ENCODE measurements at places on chromosomes 4 and X.

DNA sequence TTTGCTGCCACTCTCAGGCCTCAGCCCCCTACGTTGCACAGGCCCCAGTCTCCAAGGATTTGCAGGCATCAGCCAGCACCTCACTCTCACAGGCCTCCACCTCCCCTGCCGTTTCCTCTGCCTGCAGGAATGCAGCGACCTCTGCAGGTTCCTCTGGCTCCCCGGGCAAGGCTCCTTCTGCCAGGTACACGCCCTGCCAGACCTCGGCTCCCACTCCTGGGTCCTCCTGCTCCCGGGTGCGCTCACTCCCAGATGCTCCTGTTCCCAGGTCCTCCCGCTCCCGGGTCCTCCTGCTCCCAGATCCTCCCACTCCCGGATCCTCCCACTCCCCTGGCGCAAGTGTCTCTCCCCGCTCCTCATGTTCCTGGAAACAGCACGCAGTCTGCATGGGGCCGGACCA lies 144.4 kb upstream of the RADX start:
- DNase-seq = no peak

DNA sequence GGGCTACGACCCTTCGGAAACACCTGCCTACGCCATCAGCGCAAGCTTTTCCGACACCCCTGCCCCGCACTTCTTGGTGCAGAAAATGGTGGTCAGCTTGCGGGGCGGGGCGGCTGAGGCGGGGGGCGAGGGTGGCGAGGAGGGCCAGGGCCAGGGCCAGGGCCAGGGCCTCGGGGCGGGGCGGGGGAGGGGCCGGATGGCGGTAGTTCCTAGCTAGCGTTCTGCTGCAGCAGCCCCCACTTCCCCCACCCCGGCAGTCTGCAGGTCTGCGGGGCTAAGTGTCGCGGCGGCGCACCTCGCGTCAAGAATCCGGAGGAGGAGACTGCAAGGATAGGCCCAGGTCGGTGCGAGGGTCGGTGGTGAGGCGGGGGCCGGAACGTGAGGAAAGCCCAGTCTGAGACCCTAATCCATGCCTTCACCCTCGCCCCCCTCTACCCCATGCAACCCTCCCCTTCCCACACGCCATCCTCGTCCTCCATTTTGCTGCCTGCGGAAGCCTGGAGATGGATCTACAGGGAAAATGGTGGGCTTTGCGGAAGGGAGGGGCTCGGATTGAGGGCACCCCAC lies 600 bp downstream of the BEX4 start:
- DNase-seq = peak; percentile 20

- no peak for DNase-seq
Measured at GRCh38 chr4:68359508-68359907, 9.6 kb upstream of the YTHDC1 start.

DNA sequence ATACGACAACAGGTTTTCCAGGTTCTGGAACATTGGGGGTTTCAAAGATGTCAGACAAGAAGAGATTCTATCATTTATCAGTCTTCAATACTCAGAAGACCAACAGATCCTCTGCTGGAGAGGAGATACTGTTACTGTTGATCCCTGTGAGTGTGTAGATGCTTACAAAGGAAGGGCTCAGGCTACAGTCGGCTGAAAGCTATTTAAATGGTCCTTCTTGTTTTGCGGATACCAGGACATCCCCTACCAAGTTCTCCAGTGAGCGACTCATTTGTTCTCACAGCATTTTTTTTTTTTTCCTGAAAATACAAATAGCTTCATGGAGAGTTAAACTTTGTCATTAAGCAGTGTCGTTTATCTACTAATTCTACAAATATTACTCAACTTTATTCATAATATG lies 201.6 kb downstream of the CAMK2D start:
- no peak for DNase-seq

DNA sequence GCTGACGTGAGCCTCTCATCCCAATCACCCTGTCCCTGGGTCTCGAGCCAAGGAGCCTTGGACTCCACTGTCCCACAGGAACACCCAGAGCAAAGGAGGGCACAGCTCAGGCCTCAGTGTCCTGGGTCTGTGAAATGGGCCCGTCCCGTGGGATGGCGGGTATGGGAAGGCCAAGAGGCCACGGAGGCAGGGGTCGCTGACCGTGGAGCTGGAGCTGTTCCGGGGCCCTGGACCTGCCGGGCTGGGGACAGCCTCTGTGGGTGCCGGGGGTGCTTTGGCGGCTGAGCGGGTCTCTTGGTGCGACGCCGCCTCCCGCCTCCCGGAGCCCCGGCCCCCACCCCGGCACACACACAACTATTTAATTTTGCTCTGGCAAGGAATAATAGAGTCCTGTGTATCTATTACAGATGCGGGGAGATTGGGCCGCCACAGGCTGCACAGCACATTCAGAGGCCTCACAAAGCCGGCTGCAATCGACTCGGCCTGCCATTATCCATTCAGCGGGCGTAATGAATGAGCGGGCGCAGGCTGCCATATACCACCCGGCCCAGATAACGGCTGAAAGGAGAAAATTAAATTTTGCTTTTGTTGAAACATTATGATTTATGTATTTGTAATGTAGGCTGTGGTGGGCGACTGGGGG lies 83.9 kb upstream of the NKX1-1 start:
- DNase-seq = no peak

DNA sequence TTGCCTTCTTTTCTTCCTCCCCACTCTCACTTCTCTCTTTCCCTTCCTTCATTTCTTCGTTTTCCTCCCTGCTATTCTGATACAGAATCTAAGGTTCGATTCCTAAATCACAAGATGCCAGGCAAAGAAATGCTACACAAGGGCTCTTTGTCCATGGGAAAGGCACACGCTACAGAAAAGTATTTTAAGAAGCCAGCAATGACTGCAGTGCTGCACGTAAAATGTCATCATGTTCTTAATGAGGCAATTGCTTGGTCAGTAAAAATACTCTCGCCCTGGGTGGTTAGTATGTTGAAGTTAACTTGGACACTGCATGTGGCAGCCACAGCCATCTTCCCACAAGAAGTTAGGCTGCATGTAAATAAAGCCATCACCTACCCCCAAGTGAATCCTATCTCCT lies 178.4 kb downstream of the DHX15 start:
- no peak for DNase-seq

DNA sequence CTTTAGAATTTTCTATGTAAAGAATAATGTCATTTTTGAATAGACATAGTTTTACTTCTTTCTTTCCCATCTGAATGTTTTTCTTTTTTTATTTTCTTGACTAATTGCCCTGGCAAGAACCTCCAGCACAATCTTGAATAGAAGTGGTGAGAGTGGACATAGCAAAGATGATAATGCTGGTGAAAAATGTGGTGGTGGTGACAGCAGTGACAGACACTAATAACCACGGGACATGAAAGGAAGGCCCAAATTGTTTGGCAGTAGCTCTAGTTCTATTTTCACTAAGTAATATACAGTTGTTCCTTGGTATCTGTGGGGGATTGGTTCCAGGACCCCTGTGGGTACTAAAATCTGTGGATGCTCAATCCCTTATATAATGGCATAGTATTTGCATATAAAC lies 29.6 kb downstream of the C4orf54 start:
- DNase-seq = no peak

- no peak for DNase-seq
Measured at GRCh38 chr4:173466101-173466500, 63.9 kb downstream of the HAND2 start.

DNA sequence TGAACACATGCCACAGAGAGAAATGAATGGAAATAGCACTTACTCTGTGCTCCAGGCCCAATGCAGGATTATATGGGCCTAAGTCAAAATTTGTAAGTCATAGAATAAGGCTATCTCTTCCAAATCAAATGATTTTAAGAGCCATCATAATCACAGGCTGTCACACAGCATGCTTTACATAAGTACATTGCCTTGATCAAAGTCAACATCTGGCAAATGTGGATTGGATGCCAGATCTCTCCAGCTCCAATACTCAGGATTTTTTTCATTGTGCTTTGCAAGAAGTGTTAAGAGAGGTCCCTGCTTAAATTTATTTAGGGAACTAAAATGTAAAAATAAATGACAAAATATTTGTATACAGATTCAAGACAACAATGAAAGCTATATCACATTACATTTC lies 299.9 kb downstream of the PRDM5 start:
- DNase-seq = no peak

DNA sequence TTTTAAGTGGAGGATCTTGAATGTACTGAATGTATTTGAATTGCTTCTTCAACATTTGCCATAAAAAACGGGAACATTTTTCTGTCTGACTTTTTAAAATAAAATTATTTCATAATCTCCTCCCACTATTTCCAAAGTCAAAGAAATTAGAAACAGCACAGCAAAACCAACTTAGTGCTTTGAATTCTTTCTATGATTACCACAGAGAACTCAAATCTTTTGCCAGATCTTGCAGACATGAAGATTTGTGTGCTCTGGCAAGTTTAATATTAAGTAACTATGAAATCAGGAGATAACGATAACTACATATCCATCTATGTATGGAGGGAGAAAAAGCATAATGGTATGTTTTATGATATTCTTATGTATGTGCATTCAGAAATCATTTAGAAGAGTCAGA lies 982.2 kb downstream of the PCDH7 start:
- DNase-seq = no peak

DNA sequence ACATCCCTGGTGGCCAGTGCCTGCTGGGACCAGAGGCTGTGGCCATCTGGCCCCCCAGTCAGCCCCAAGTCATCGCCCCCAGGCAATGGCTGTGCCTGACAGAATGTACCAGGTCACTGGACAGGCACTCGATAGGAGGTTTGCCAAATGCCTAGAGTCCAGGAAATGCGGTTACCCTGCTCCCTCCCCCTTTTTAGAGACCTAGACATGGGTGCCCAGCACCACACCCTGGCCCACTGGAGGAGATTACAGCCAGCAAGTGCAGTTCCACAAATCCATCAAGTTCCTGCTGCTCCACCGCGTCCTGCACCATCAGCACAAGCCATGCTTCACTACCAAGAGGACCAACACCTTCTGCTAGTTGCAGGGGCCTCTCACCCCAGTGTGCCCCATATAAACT lies 16.2 kb upstream of the ZFX start:
- no peak for DNase-seq

GRCh38 chrX:108399418-108400165 lies 38.6 kb downstream of the COL4A6 start:
- no peak for DNase-seq

DNA sequence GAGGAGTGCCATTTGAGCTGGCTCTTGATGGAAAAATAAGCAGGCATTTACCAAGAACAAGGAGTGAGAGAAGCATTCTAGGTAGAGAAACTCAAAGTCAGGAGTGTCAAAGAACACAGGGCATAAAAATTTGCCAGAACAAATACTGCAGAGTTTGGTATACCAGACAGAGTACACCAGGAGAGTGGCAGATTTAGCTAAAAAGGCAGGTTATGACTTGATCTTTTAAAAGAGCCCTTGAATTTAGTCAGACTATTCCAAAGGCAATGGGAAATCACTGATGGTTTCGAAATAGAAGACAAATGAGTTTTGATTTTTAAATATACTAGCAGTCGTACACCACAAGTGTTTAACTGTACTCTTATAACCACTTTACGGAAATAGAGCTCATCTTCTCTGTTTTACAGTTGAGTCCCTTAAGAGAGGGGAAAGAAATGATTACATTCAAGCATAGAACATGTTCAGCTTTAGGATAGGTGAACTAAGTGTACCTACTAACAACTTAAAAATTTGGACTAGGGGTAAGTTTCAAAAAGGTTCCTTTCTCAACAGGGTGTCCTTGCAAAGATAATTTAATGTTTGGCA lies 10.2 kb downstream of the UBE2D3 start:
- no peak for DNase-seq

GRCh38 chr4:62377700-62378099 lies 1177.6 kb downstream of the ADGRL3 start:
- no peak for DNase-seq

DNA sequence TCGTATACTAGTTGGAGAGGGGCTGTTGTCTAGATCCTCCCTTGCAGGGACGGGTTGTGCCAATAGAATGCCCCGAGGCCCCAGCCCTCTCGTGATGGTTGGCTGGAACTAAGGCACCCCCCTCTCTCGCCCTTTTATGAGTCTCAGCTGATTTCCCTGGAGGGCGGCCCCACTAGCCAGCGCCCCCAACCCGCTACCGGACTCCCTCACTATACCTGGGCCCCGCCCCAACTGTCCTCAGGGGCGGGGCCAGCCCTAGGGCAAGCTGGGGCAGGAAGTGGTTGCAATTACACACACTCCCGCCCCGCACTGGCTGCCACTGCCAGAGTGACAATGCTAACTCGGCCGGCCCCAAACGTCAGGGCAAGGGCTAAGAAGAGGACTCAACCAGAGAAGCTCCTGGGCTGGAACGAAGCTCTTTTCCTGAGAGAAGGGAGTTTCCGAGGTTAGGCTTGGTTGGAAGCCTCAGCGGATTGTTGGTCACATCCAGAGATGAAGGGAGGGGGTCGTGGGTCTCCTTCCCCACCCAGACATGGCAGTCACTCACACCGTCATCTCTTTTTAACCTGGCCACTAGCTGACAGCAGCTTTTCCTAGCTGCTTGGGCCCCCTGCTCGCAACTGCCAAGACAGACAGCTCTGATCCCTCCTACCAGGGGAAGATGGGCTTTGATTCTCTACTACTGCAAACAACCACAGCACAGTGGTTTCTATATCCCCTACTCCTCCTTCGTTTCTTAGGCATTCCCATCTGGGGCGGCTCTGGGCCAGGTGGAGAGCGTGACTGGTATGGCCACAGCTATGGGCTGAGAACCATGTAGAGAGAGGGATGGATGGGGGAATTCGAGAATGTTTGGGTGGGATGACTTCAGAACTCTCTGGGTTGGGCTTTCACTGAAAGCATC lies 21.0 kb upstream of the BCORL1 start:
- no peak for DNase-seq

- peak; percentile 1 for DNase-seq
Measured at GRCh38 chrX:119398974-119399771, at the start of gene SLC25A43. Gene SLC25A43 (plus strand): TSS chrX:119399336. CDS start chrX:119399404, 68 bp downstream.

DNA sequence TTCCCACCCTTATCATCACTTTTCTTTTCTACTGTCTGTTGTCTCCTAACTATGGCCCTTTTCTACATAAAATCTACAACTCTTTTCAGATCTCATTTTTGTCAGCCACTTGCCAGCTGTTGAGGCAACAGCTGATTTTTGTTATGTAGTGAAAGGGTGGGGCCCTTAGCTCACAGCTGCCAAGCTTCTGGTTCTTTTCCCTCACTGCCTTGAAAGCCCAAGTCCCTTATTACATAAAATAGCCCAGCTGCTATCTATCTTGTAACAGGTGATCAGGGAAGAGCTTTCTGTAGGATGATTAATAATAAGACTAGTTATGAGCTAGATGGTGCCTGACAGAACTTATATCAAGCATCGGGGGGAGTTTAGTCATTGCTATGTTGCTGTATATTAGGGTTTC lies 45.9 kb downstream of the ADGRL3 start:
- DNase-seq = no peak

DNA sequence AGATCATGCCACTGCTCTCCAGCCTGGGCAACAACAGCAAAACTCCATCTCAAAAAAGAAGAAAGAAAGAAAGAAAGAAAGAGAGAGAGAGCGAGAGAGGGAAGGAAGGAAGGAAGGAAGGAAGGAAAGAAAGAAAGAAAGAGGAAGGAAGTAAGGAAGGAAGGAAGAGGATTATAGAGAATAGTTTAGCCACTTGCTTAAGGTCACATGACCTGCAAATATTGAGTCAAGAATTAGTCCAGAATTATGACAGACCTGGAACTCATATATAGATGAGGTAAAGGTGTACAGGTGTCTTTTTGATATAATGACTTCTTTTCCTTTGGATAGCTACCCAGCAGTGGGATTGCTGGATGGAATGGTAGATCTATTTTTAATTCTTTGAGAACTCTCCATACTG lies 25.6 kb upstream of the ANTXR2 start:
- DNase-seq = no peak

- no peak for DNase-seq
Measured at GRCh38 chr4:14138106-14138505, 510.6 kb upstream of the BOD1L1 start.

All from substantia nigra (tissue), 51 donors.